ENCODE measurements at places on chromosomes 12 and 14.

GRCh38 chr12:50106907-50107306 lies 3.1 kb downstream of the GPD1 start:
- no peak for DNase-seq

- DNase-seq = no peak
These were observed 19.9 kb downstream of the LRRC9 start for GRCh38 chr14:59939828-59940227.

GRCh38 chr14:22232933-22233332 lies 356.1 kb downstream of the DAD1 start:
- no peak for DNase-seq

- peak; percentile 1 for DNase-seq
These were observed 279.8 kb upstream of the DIO2 start for GRCh38 chr14:80491131-80491530.

DNA sequence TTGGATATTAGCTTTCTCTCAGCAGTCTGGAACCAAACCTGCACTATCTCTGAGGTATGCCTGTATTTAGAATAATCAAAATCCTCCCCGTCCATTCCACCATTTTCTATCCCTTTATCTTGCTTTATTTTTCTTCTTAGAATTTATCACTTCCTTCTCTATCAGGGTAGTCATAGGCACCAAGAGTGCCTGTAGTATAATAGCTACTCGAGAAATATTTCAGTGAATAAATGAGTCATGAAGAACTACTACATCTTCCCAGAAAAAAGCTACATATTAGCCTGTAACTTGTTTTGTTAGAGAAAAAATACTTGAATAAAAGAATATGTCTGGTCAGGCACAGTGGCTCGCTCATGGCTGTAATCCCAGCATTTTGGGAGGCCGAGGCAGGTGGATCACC lies 4.3 kb downstream of the SLC2A14 start:
- no peak for DNase-seq

- no peak for DNase-seq
These were observed 97.8 kb upstream of the PCED1B start for GRCh38 chr12:46981622-46982021.

- no peak for DNase-seq
These were observed 489.8 kb upstream of the FLRT2 start for GRCh38 chr14:85040046-85040685.

DNA sequence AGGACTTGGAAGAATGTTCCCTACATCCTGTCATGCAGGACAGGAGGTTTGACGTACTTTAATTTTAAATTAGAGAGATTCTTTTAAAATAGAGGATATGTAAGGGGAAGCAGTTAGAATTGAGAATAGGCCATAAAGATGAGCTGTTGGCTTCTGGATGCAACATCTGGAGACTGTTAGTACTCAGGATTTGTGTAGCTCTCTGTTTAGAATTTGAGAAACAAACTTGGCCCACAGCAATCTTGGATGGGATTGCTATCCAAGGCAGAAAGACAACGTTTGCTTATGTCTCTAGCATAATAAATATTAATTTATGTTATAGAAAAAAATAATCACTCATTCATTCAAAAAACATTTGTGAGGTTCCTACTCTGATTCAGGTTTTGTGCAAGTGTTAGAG lies 398.4 kb upstream of the NOVA1 start:
- DNase-seq = no peak

- no peak for DNase-seq
These were observed 91.3 kb downstream of the ITPR2 start for GRCh38 chr12:26741584-26742227.

GRCh38 chr12:19151298-19151697 lies 21.8 kb downstream of the PLEKHA5 start:
- no peak for DNase-seq

DNA sequence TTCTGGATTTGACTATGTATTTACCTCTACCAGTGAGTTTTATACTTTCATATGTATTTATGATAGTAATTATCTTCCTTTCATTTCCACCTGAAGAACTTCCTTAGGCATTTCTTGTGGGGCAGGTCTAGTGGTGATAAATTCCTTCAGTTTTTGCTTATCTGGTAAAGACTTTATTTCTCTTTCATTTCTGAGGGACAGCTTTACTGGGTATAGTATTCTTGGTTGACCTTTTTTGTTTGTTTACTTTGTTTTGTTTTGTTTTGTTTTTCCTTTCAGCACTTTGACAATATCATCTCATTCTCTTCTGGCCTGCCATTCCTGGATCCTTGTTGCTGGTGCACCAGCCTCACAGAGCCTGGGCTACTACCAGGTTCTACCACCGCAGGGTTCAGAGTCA lies 53.9 kb upstream of the NFKBIA start:
- DNase-seq = no peak

DNA sequence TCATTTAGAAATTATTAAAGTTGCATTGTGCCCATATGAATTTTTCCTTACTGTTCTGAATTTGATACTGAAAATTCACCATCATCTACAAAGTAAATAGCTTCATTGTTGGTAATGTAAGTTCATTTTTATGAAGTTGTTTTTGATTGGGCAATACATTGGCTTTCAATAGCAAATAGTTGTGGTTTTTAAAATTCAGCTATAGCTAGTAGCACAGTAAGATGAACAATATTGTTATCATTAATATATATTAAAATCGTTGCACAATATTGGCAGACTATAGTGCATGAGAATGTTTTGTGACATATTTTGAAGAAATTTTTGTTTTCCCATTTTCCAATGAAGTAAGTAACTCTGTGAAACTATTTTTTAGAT lies 575.0 kb downstream of the PRKD1 start:
- DNase-seq = no peak

- no peak for DNase-seq
These were observed 42.7 kb upstream of the ALX1 start for GRCh38 chr12:85237327-85237726.

DNA sequence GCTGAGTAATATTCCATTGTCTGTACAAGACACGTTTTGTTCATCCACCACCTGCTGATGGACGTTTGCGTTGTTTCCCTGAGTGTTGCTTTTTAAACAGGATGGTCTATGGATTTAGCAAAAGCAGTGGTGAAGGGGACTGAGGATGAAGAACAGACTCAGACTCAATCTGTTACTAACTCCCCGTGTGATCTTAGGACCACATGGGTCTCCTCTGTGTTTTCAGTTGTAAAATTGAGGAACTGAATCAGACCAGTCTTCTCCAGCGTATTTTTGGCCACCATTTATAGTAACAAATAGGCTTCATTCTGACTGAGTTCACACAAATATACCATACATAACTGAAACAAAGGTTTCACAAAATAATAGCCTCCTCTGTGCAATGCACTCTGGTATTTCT lies 85.6 kb downstream of the FOXN3 start:
- DNase-seq = no peak

GRCh38 chr12:61862986-61863385 lies 397.2 kb upstream of the USP15 start:
- DNase-seq = no peak

DNA sequence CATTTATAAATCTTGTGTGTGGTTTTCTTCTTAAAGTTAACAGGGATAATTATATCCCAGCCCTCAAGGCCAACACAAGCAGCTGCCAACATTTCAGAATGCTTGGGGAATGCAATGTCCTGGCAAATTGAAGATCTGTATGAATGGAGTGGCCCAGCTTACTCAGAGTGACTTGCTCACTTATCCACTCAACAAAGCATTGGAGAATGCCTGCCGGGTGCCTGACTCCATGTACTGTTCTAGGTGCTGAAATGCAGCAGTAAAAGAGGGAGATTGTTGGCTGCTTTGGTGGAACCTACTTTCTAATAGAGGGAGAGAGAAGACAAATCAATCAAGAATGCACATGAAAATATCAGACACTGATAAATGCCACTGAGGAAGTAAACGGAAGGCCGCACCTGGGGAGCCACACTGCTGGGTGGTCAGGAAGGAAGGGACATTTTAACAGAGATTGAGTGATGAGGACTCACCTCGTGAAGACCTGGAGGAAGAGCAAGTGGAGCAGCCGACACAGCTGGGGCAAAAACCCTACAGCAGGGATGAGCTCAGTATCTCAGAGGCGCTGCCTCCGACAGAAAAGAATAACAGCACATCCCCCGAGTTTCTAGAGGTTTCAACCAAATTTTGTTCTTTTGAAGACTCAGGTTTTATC lies 61.2 kb upstream of the VASH1 start:
- no peak for DNase-seq

DNA sequence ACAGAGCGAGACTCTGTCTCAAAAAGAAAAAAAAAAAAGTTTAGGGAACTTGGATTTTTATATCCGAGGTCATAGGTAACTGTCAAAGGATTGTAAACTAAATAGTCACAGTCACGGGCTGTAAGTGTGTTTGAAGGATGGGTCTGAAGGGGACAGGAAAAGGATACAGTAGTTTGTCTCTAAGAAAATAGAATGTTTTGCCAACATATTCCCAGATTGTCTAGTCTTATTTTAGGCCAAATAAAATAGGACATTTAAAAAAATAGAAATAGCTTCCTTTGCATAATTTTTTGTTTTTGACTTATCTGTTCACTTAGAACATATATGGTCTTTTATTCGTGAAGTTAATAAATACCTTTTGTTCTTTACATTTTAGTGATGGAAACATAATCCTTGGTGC lies 24.2 kb upstream of the REP15 start:
- no peak for DNase-seq

DNA sequence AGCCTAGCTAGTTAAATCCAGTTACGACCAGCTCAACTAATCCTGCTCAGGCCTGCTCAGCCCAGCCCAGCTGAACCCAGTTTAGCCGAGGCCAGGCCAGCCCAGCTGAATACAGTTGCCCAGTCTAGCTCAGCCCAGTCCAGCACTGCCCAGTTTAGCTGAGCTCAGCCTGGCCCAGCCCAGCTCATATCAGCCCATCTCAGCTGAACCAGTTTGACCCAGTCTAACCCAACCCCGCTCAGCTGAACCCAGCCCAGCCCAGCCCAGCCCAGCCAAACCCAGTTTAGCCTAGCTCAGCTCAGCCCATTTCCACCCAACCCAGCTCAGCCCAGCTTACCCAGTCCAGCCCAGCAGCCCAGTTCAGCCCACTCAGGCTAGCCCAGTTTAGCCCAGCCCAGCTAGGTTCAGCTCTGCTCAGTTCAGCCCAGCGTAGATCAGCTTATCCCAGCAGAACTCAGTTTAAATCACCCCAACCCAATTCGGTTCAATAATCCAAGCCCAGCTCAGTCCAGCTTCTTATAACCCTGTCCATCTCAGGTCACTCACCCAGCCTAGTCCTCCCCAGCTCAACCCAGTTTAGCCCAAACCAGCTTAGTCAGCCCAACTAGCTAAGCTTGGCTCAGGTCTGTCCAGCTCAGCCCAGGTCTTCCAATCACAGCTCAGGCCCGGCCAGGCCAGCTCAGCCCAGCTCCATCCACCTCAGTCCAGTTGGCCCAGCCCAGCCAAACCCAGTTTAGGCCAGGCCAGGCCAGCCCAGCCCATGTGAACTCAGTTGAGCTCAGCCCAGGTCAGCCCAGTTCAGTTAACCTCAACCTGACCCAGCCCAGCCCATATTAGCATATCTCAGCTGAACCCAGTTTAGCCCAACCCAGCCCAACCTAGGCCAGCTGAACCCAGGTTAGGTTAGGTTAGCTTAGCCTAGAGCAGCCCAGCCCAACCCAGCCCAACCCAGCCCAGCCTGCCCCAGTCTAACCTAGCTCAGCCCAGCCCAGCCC lies 76.7 kb downstream of the TMEM121 start:
- no peak for DNase-seq

DNA sequence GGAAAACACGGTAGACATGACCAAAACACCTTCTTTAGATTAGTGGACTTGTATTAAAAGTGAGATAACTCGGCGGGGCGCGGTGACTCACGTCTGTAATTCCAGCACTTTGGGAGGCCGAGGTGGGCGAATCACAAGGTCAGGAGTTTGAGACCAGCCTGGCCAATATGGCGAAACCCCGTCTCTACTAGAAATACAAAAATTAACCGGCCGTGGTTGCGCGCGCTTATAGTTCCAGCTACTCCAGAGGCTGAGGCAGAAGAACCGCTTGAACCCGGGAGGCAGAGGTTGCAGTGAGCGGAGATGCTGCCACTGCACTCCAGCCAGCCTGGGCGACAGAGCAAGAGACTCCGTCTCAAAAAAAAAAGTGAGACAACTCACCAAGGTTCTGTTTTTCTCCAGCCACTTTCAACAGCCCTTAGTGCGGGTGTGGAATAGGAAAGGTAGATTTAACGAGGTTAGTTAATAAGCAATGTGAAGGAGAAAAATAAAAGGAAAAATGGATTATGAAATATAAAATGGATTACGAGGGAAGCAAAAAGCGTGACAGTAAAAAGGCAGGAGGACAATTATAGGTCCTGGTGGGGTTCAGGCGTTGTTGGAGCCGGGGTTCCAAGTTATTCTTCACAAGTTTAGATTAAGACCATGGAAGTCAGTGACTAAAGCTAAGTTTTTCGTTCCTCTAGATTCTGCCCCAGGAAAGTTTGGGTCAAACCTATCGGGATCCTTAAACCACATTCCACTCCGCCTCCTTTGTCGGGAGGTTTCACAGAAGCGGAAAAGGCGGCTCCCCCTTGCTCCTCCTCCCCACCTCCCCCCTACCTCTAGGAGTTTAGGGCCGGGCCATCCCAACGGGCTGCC lies 534 bp downstream of the PPP2R3C start:
- no peak for DNase-seq

- no peak for DNase-seq
These were observed 5.7 kb upstream of the SUSD6 start for GRCh38 chr14:69605738-69606137.

DNA sequence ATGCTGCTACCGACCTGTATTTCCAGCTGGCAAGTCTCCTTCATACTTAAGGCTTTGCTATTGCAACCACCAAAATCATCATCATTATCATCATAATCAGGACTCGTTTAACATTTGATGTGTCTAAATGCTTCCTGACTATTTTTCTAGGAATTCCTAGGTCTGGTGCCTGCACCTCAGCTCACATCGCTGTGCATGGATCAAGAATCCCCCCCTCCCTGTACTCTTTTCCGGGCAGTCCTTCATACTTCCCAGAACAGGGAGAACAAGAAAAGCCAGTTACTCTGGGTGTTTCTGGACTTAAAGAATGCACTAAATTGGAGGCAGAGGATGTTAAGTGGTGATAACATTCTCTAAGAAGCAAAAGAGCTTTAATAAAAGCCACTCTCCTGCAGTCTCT lies 9.4 kb downstream of the ERP27 start:
- DNase-seq = no peak

- DNase-seq = no peak
These were observed 132.3 kb upstream of the CRY1 start for GRCh38 chr12:107225635-107226034.

- no peak for DNase-seq
These were observed 17.1 kb downstream of the PRKCH start for GRCh38 chr14:61338457-61338856.

- DNase-seq = no peak
These were observed 1.8 kb upstream of the VSX2 start for GRCh38 chr14:74237441-74237840.

- DNase-seq = no peak
These were observed 134.0 kb downstream of the ANO6 start for GRCh38 chr12:45349916-45350315.

- DNase-seq = no peak
These were observed 54.7 kb upstream of the GTF2A1 start for GRCh38 chr14:81275305-81276072.

- peak; percentile 45 for DNase-seq
These were observed 40.5 kb downstream of the PSMA6 start for GRCh38 chr14:35332517-35333263.

Data from CD4-positive, alpha-beta T cell treated with Interleukin-21 for 1 hour (primary cell).